ENCODE measurements at places on chromosomes 2 and 18. TPM values are rescaled to one million over a fixed set of nuclear protein-coding genes. Genes with fewer than 3 reads are reported as not detected.

GRCh38 chr2:74584088-74584645, 29.6 kb downstream of the DOK1 start:
- no peaks in the 10 kb centered on the region for H3K4me1 ChIP-seq
- no peak overlapping the region for H3K4me3 ChIP-seq
- no peak for DNase-seq
- H3K27ac ChIP-seq, result no peak overlapping the region

DNA sequence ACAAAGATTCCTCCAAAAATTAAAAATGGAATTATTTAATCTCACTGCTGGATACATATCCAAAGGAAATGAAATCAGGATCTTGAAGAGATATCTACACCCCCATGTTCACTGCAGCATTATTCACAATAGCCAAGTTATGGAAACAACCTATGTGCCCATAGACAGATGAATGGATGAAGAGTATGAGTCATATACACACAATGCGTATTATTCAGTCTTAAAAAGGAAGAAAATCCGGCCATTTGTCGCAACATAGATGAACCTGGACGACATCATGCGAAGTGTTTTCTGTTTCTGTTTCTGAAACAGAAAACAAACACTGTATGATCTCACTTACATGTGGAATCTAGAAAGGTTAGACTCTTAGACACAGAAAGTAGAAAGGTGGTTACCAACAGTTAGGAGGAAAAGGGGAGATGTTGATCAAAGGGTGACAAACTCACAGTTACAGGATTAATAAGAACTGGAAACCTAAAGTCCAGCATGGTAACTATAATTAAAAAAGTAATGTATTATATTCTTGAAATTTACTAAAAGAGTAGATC, 87.8 kb upstream of the ERBB4 start:
- no peaks in the 10 kb centered on the region for H3K4me1 ChIP-seq
- no peak overlapping the region for H3K4me3 ChIP-seq
- no peak for DNase-seq
- no peaks in the 10 kb centered on the region for H3K36me3 ChIP-seq

DNA sequence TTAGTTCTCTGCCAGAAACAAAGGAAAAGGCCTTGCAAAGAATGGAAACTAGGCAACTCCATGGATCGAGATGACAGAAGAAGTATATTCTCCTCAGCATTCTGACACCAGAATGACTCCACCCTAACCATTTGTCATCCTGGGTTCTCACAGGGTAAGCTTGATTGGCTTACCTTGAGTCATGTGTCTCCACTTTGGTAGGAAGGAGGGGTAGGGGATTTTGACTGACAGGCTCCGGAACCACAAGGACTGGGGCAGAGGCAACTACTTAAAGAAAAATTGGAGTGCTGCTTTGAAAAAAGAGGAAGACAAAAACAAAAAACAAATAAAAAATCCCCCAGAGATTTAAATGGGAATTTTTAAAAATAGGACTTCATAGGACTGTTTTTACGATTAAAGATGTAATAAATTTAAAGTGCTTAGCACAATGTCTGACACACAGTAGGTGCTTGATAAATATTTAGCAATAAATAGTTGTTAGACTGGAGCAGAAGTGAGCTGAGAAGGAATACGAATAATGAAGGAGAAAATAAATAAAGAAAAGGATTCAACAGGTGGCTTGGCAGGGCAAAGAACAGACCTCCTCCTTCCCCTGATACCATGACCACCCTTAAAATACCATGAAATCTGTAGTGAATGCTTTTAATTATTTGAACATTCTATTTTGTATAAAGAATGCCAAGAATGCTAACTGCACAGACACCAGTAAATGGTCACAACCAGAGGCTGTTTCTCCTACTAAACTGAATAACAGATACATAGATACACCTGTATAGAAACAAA, 230.2 kb downstream of the CDCA7 start:
- no peak for DNase-seq
- no peaks in the 10 kb centered on the region for H3K4me1 ChIP-seq
- H3K27ac ChIP-seq, result no peak overlapping the region
- H3K36me3 ChIP-seq, result no peaks in the 10 kb centered on the region
- no peaks in the 10 kb centered on the region for H3K27me3 ChIP-seq
- H3K4me3 ChIP-seq, result no peak overlapping the region

DNA sequence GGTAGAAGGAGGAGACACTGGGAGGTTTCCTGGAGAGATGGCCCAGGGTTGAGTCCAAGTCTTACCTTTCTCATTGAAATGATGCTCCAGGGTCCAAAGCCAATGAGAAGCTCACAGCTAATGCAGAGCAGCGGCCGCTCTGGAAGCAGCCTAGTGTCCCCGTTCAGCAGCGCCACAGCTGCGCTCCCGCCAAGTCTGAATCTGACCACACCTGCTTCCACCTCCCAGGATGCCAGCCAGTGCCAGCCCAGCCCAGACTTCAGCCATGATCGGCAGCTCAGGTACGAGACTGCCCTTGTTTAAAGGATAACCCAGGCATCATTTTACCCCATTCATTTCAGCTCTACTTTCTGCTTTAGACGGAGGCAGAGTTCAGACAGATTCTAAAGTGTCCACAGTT, 11.9 kb upstream of the RPL31 start:
- no peaks in the 10 kb centered on the region for H3K27me3 ChIP-seq
- H3K4me1 ChIP-seq, result no peaks in the 10 kb centered on the region
- DNase-seq, result no peak
- no peak overlapping the region for H3K4me3 ChIP-seq

ERFE gene
- 0.49 TPM for total RNA-seq

All from sigmoid colon (tissue), 7 donors.